ENCODE measurements at places on chromosomes 5 and 9.

GRCh38 chr5:153676406-153676805 is 185.9 kb downstream of the GRIA1 start:
- DNase-seq, result no peak

GRCh38 chr9:17528859-17529258 is 50.0 kb upstream of the SH3GL2 start:
- no peak for DNase-seq

- DNase-seq, result no peak
Observed at GRCh38 chr9:33377089-33377715, 25.2 kb downstream of the AQP7 start.

- DNase-seq, result no peak
Observed at GRCh38 chr9:78304357-78304756, 7.4 kb downstream of the PSAT1 start.

DNA sequence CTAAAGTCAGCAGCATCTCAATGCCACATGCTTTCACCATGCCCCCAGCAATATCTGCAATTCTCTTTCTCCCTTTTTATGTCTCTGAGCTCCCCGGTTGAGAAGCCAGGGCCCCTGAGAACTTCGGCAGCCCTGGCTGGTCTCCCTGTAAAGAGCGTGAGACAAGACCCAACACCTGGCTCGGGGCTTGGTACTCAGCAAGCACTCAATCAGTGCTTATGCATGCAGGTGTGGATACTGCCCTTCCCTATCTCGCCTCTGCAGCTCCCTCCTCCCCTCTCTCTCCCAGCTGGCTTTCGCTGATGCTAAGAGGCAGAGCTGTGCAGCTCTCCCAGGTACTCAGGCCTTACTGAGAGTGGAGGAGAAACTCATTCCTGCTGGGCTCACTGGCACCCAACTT is 41.7 kb upstream of the AKNA start:
- DNase-seq, result no peak

Measured in smooth muscle cell of the brain vasculature (primary cell).